ENCODE measurements at places on chromosomes 5 and 9.

- no peaks in the 10 kb centered on the region for H3K27me3 ChIP-seq
- no peaks in the 10 kb centered on the region for H3K36me3 ChIP-seq
- no peak overlapping the region for H3K27ac ChIP-seq
Measured at GRCh38 chr9:30732060-30732459, 1652.4 kb upstream of the ACO1 start.

DNA sequence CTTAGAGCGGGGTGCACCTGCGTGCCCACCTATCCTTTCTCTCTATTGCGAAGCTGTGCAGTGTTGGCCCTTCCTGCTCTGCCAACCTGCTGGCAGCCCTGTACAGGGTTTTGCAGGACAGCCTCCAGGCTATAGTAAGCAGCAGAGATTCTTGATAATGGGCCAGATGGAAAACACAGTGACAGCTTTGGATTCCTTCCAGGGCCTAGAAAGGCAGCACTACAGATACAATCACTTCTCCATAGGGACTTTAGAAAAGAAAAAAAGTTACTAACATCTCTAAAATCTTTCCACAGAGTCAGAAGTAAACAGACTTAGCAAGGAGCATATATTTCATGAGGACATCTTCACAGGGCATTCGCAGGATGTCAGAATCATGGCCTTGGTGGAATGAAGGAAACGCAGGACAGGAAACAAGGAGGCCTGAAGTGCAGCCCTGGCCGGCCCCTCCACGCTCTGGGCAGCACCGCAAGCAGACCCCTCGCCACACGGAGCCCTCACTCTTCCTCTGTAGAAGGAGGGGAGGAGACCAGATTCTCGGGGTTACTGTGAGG is 172.1 kb upstream of the GAS1 start:
- H3K27me3 ChIP-seq, result no peaks in the 10 kb centered on the region
- no peaks in the 10 kb centered on the region for H3K4me1 ChIP-seq
- no peak overlapping the region for H3K4me3 ChIP-seq
- DNase-seq, result no peak
- no peak overlapping the region for H3K27ac ChIP-seq

DNA sequence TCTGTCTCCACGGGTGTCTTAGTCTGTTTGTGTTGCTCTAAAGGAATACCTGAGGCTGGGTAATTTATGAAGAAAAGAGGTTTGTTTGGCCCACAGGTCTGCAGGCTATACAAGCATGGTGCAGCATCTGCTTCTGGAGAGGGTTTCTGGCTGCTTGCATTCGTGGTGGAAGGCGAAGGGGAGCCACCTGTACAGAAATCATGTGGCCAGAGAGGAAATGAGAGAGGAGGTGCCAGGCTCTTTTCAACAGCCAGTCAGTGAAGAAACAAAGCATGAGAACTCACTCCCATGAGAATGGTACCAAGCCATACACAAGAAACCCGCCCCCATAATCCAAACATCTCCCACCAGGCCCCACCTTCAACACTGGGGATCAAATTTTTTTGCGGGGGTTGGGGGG is 53.4 kb downstream of the PFDN1 start:
- H3K27me3 ChIP-seq, result no peaks in the 10 kb centered on the region
- 0 out of 2 replicates have a peak, but pooled peaks cover 2% of the 10 kb centered on the region for H3K4me1 ChIP-seq
- H3K4me3 ChIP-seq, result no peak overlapping the region
- no peaks in the 10 kb centered on the region for H3K36me3 ChIP-seq
- no peak for DNase-seq

DNA sequence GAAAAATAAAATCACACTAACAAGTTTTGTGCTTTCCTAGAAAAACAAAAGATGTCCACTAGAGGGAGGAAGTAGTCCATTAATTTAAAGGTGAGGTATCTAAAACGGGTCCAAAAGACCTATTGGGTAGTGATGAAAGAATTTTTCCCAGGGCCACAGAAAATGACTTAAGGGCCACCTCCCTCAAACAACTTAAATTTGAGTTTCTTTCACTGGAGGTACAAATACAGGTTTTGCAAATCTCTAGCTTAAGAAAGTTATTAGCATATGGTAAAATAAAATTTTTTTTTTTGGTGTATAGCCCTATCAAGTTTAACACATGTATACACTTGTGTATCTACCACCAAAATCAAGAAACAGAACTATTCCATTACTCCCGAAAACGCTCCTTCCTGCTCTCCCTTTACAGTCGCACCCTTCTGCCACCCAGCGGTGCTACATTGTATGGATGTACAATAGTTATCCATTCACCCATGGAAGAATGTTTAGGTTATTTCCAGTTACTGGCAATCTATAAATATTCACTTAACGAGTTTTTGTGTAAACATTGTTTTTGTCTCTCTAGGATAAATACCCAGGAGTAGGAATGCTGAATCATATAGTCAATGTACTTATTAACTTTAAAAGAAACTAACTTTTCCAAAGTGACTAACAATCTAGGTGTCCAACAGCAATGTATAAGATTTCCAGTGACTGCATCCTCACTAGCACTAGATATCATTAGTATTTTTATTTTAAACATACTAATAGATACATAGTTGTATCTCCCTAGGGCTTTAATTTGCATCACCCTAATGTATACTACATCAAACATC is 21.9 kb downstream of the DEPDC1B start:
- no peaks in the 10 kb centered on the region for H3K36me3 ChIP-seq
- no peak for DNase-seq
- H3K4me1 ChIP-seq, result peaks cover 2% of the 10 kb centered on the region
- no peaks in the 10 kb centered on the region for H3K27me3 ChIP-seq
- no peak overlapping the region for H3K27ac ChIP-seq
- no peak overlapping the region for H3K4me3 ChIP-seq

All from iPS DF 6.9 (cell line).